ENCODE measurements at places on chromosomes 5 and 9. TPM values are rescaled to one million over a fixed set of nuclear protein-coding genes. Genes with fewer than 3 reads are reported as not detected.

NFIL3 gene
- total RNA-seq, result 9.4 TPM

HACD4 gene
- total RNA-seq, result 1.0 TPM

MYO10 gene
- 33.4 TPM for total RNA-seq

CEP120 gene
- total RNA-seq, result 9.2 TPM

ORM2 gene
- total RNA-seq, result not detected

HMMR gene
- 24.9 TPM for total RNA-seq

TEX48 gene
- total RNA-seq, result not detected

TNFSF15 gene
- 0.11 TPM for total RNA-seq

INSYN2B gene
- total RNA-seq, result 0.11 TPM

Data from A549 treated with AZD2906 at 1 μM for 4 hours (cell line).